ENCODE measurements at places on chromosomes 1 and 21.
A peak's percentile ranks its signal among the peaks of the same experiment; 100 is the strongest.

- no peaks in the 10 kb centered on the region for H3K27me3 ChIP-seq
- H3K4me1 ChIP-seq, result peaks cover 2% of the 10 kb centered on the region
- DNase-seq, result no peak
- H3K36me3 ChIP-seq, result no peaks in the 10 kb centered on the region
- H3K4me3 ChIP-seq, result no peak overlapping the region
Observed at GRCh38 chr1:60111716-60112115, 38.1 kb upstream of the C1orf87 start.

- peaks cover 18% of the 10 kb centered on the region for H3K4me1 ChIP-seq
- DNase-seq, result no peak
- no peak overlapping the region for H3K27ac ChIP-seq
- no peak overlapping the region for H3K4me3 ChIP-seq
Observed at GRCh38 chr1:22484706-22485345, 33.2 kb downstream of the ZBTB40 start.

GRCh38 chr1:64745181-64745985 lies 508 bp downstream of the RAVER2 start:
- peak overlapping the region; percentile 84 for H3K4me3 ChIP-seq
- H3K36me3 ChIP-seq, result no peaks in the 10 kb centered on the region
- peak; percentile 50 for DNase-seq
- H3K27ac ChIP-seq, result peak overlapping the region; percentile 57
- H3K27me3 ChIP-seq, result no peaks in the 10 kb centered on the region

DNA sequence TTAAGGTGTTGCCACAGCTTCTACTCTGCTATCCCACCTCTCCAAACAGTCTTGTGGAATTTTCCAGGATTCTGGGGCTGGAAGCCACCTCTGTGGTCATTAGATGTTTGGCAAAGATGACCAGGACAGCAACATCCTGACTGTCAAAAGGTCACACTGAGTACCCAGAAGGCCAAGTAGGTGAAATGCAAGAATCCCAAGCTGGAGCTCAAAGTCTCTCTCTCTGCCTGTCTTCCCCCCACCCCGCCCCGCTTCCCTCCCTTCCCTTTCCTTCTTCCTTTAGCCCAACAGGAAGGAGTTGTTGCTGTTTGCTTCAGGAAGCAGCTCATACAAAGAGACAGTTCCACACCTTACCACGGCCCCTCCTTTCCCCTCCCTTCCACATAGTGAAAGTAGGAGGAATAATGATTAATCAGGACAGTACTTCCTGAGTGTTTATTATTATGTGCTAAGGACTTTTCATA lies 75.6 kb upstream of the SLC2A1 start:
- H3K4me1 ChIP-seq, result peaks cover 2% of the 10 kb centered on the region
- no peaks in the 10 kb centered on the region for H3K36me3 ChIP-seq
- no peak overlapping the region for H3K4me3 ChIP-seq
- DNase-seq, result no peak
- H3K27ac ChIP-seq, result no peak overlapping the region
- H3K27me3 ChIP-seq, result no peaks in the 10 kb centered on the region

- H3K27ac ChIP-seq, result no peak overlapping the region
- DNase-seq, result no peak
- H3K36me3 ChIP-seq, result peaks cover 4% of the 10 kb centered on the region
- no peaks in the 10 kb centered on the region for H3K27me3 ChIP-seq
- peaks cover 9% of the 10 kb centered on the region for H3K4me1 ChIP-seq
- no peak overlapping the region for H3K4me3 ChIP-seq
Observed at GRCh38 chr1:151344291-151344690, 2.8 kb downstream of the RFX5 start.

DNA sequence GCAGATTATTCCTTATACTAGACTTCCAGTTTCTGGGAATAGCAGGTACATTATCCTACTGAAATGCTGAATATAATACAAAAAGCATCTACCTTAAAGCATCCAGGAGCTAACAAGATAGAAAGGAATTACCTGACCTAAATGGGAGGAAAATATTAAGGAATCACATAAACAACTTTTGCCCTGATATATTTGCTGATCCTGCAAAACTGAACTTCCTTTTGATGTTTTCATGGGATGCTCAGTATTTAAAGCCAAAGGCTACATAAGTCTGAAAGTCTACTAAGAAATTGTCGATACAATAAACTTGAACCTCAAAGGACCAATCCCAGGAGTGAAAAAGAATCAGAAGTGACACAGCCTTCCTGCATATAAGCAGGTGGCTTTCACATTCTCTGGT lies 85.6 kb upstream of the C1orf21 start:
- H3K36me3 ChIP-seq, result no peaks in the 10 kb centered on the region
- H3K4me3 ChIP-seq, result no peak overlapping the region
- no peaks in the 10 kb centered on the region for H3K4me1 ChIP-seq
- H3K27me3 ChIP-seq, result no peaks in the 10 kb centered on the region
- no peak for DNase-seq

- no peak overlapping the region for H3K4me3 ChIP-seq
- no peak overlapping the region for H3K27ac ChIP-seq
- no peaks in the 10 kb centered on the region for H3K36me3 ChIP-seq
- no peak for DNase-seq
- H3K27me3 ChIP-seq, result no peaks in the 10 kb centered on the region
- no peaks in the 10 kb centered on the region for H3K4me1 ChIP-seq
Observed at GRCh38 chr1:163163163-163163562, 39.6 kb downstream of the RGS5 start.

- DNase-seq, result peak; percentile 70
- no peak overlapping the region for H3K4me3 ChIP-seq
- H3K27me3 ChIP-seq, result no peaks in the 10 kb centered on the region
- peaks cover 7% of the 10 kb centered on the region for H3K4me1 ChIP-seq
Observed at GRCh38 chr1:245091818-245092637, 62.8 kb upstream of the KIF26B start.

DNA sequence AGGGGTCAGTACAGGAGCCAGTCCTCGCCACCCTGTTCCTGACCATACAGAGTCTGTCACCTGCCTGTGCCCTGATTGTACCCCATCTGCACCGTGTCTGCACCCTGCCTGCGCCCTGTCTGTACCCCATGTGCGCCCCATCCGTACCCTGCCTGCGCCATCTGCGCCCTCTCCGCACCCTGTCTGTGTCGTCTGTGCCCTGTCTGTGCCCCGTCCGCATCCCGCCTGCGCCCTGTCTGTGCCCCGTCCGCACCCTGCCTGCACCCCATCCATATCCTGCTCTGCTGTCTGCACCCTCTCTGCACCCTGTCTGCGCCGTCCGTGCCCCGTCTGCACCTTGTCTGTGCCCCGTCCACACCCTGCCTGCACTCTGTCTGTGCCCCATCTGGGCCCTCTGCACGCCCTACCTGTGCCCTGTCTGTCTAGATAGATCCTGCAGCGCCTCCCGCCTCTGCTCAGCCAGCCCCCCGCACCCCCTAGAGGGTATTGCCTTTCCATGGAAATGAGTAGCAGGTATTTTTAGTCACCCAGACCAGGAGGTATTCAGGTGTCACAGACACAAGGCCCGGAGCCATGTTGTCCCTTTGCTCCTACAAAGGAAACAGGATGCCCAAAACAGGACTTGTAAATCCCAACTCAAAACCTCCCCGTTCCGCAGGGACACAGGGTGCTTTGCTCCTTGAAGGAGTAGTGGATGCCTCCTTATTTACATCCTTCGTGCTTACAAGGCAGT lies 7.7 kb upstream of the NPHP4 start:
- DNase-seq, result no peak
- no peaks in the 10 kb centered on the region for H3K36me3 ChIP-seq
- no peak overlapping the region for H3K27ac ChIP-seq
- no peak overlapping the region for H3K4me3 ChIP-seq

DNA sequence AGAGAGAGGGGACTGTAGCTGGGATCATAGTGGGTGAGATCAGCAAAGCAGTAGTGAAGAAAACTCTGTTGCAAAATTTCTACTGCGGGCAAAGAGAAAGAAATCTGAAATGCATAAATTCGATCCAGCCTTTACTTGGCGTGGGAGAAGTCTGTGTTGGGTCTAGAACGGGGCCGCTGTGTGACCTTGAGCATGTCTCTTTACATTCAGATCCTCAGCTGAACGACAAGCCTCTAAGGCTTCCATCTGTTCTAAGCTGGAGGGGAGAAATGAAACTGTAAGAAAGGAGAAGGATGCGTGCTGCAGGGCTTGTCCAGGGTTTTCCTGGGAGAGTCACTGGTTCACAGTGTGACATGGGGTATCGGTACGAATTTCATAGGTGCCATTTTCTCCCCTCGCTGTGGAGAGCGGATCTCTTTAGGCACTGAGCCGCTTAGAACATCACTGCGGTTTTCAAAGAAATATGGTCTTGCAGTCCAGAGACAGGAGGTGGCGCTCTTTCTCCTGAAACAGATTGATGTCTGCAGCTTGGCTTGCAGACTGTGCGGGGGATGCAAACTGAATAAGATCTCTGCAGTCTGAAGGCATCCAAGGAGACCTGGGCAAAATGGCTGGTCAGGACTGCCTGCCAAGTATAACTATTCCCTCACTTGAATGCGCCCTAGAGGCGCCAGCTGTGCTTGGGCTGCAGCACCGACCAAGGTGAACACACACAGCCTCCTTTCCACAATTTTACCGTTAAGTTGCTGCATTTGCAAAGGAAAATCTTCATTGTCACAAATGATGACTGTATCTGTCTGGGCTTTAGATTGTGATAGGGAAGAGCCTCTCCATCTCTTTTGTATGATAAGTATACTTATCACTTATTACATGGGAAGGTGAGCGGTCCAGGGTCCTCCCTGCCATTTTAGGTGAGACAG lies 104.1 kb downstream of the XCL2 start:
- no peaks in the 10 kb centered on the region for H3K4me1 ChIP-seq
- H3K27me3 ChIP-seq, result no peaks in the 10 kb centered on the region
- no peak overlapping the region for H3K4me3 ChIP-seq
- H3K27ac ChIP-seq, result no peak overlapping the region
- peak; percentile 93 for DNase-seq

- H3K36me3 ChIP-seq, result no peaks in the 10 kb centered on the region
- H3K27me3 ChIP-seq, result no peaks in the 10 kb centered on the region
- no peaks in the 10 kb centered on the region for H3K4me1 ChIP-seq
- no peak overlapping the region for H3K27ac ChIP-seq
Observed at GRCh38 chr1:76725864-76726619, 141.2 kb upstream of the ST6GALNAC5 start.

- H3K27ac ChIP-seq, result no peak overlapping the region
- H3K36me3 ChIP-seq, result no peaks in the 10 kb centered on the region
Observed at GRCh38 chr1:108877348-108878159, 769 bp downstream of the GPSM2 start.

- H3K4me3 ChIP-seq, result peak overlapping the region; percentile 48
- H3K36me3 ChIP-seq, result no peaks in the 10 kb centered on the region
- DNase-seq, result no peak
- peaks cover 4% of the 10 kb centered on the region for H3K27me3 ChIP-seq
- no peak overlapping the region for H3K27ac ChIP-seq
Observed at GRCh38 chr1:90850181-90850897, 133.2 kb upstream of the BARHL2 start.

GRCh38 chr21:31880816-31881215 lies 8.0 kb downstream of the HUNK start:
- H3K27me3 ChIP-seq, result no peaks in the 10 kb centered on the region
- DNase-seq, result no peak
- peaks cover 2% of the 10 kb centered on the region for H3K4me1 ChIP-seq
- no peaks in the 10 kb centered on the region for H3K36me3 ChIP-seq

- no peak overlapping the region for H3K4me3 ChIP-seq
- DNase-seq, result peak; percentile 98
- no peaks in the 10 kb centered on the region for H3K4me1 ChIP-seq
- H3K36me3 ChIP-seq, result no peaks in the 10 kb centered on the region
- H3K27me3 ChIP-seq, result no peaks in the 10 kb centered on the region
- no peak overlapping the region for H3K27ac ChIP-seq
Observed at GRCh38 chr21:15293240-15293639, 228.4 kb upstream of the NRIP1 start.

DNA sequence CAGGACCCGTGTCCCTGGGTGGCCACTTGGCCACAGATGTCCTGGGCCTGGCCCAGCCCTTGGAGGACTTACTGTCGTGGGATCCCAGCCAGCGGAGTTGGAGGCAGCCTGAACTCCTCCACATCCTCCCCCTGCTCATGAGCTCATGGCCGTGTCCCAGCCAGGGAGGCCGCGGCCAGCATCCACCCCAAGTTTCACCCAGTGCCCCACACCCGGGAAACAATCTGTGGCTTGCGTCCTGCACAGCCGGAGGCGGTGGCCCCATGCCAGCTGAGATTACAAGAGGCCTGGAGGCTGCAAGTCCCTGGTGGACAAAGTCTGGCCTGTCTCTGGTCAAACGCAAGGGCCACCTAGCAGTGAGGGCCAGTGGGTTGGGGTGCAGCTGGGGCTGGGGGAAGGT lies 27.5 kb upstream of the TMEM52 start:
- H3K4me1 ChIP-seq, result no peaks in the 10 kb centered on the region
- no peaks in the 10 kb centered on the region for H3K27me3 ChIP-seq
- no peak overlapping the region for H3K27ac ChIP-seq
- no peaks in the 10 kb centered on the region for H3K36me3 ChIP-seq

- H3K27me3 ChIP-seq, result no peaks in the 10 kb centered on the region
- no peak for DNase-seq
- no peak overlapping the region for H3K27ac ChIP-seq
- no peak overlapping the region for H3K4me3 ChIP-seq
- H3K36me3 ChIP-seq, result no peaks in the 10 kb centered on the region
Observed at GRCh38 chr1:88141499-88142074, 542.5 kb upstream of the PKN2 start.

DNA sequence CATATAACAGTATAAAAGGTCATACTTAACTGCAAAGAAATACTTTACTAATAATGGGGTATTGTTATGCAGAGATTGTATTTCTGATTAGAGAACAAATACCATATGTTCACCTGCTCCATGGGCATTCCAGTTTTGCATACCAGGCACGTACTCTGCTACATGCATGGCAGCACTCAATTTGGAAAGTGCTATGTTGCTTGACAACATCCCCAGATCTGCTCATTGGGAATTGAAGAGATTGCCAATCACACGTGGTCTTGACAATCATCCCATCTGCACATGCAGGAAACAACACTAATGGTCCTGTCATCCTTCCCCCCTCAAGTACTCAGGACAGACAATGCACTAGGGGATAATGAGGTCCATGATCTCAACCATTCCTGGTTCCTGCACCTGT lies 63.4 kb upstream of the PDE4B start:
- H3K4me1 ChIP-seq, result no peaks in the 10 kb centered on the region
- no peak for DNase-seq
- H3K36me3 ChIP-seq, result no peaks in the 10 kb centered on the region
- no peak overlapping the region for H3K4me3 ChIP-seq
- no peak overlapping the region for H3K27ac ChIP-seq

DNA sequence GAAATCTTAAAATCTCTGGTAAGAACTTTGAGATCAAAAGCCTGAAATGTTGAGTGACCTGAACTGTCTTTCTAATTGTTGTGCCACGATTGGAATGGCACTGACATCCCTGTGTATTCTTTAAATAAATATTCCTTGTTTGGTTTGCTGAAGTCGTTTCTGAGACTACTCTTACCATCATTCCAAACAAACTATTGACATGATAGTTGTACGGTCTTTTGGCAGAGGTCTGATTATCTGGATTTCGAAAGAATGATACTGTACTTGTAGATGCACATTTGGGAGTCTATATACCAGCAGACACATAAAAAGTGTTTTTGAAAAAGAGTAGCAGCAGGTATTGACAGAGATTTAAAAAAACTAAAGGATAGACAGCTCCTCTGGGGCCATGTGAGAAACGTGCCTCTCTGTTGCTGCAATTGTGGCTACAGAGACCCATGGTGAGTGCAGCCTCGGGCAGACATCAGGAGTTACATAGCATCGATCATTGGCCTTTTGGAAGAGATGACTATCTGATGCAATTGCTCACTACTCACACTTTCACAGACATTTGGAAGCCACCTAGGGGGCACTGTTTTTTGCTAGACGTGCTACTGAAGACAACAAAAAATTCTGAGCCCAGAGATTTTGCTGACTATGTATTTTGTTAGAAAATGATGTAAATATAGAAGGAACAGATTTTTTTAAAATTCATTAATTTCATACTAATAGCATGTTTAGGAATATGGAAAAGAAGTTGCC lies 464.5 kb downstream of the KCNT2 start:
- DNase-seq, result peak; percentile 81
- H3K36me3 ChIP-seq, result no peaks in the 10 kb centered on the region
- H3K27me3 ChIP-seq, result no peaks in the 10 kb centered on the region
- no peaks in the 10 kb centered on the region for H3K4me1 ChIP-seq
